ENCODE measurements at places on chromosomes 1 and 21.

DNA sequence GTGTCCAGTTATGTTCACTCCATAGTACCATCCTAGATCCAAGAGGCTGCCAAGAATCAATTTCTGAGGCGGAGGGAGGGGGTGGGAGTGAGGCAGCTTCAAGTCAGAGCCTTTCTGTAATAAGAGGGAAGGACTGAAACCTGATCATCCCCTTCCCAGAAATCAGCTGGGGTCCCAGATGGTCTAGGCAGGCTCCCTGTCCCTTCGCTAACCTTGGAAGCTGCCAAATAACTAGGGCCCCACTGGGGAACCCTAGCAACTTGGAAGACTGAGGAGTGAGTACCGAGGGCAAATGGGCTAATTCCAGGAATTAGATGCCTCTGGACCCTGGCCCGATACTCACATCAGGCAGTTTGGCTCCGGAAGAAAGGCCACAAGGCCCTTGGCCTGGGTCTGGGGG is 113.3 kb downstream of the NAV1 start:
- no peak for DNase-seq

GRCh38 chr1:58465825-58466629 is 80.5 kb downstream of the OMA1 start:
- DNase-seq = no peak

GRCh38 chr1:65791396-65791795 is 1.3 kb upstream of the PDE4B start:
- no peak for DNase-seq

DNA sequence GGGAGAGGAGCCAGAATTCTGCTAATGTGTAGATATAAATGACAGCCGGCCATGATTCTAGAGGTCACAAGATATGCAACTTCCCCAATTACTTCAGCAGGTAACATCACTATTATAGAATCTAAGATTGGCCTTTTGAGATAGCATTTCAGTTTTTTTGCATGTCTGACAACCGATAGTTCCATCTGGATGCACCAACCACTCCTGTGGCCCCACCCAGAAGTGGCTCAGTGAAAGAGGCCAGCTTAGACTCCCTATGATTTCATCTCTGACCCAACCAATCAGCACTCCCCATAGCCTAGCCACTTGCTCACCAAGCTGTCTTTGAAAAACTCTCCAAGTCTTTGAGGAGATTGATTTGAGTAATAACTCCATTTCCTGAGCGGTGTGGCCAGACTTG is 30.3 kb upstream of the NUF2 start:
- no peak for DNase-seq

DNA sequence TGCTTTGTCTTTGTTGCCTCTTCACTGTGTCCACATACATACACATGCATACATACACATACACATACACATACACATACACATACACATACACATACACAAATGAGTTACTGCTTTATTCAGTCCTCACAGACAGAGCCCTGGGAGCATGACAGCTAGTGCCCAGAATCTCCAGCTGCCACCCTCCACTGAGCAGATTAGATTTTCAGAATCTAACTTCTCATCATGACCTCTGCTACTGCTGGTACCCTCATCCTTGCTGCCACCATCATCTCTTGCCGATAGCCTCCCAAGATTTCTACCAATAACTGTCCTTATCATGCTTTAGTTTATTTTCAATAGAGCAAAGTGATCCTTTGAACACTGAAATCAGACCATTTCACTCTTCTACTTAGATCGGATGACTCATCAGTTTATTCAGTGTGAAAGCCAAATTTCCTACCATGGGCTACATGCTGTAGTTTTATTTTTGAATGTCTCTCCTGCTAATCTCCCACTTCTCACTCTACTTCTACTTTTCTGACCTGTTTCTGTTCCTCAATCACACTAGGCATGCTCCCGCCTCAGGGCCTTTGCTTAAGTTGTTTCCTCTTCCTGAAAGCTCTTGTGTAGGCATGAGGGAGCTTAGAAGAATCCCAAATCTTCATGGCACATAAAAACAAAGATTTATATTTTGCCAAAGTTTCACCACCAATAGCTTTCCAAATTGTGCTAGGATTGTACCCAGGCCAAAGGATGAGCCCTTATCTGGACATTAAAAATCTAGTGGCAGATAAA is 43.0 kb downstream of the ATP6V1G3 start:
- DNase-seq = no peak

DNA sequence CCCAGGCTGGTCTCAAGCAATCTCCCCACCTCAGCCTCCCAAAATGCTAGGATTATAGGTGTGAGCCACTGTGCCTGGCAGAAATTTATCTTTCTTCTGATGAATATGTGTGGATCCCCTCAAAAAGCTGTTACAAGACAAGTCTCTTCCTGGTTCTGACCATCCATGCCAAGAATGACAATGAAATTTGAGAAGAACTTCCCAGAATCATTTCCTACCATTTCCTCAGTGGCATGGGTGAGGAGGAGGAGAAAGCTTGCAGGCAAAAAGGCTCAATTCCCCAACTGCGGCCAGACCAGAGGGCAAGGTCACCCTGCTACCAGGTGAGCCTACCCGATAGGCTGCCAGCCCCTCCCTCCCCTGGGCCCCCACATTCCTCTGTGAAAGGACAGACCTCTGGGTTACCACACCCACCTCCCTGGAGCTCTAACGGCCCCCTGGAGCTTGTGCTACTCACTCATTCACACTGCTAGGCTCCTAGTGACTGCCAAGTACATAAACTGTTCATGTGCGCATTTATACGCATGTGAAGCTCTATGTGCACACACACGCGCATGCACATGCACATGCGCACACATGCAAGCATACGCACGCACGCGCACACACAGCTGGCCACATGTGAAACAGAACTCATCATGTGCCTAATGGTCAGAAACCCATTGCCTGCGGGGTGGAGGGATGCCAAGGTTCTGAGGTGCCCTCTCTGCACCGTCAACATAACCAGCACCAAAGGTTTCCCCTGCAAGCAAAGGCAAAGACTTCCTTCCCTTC is 17.0 kb downstream of the MRAP start:
- no peak for DNase-seq

GRCh38 chr1:197782722-197783360 is 7.6 kb upstream of the DENND1B start:
- DNase-seq = no peak

GRCh38 chr1:236400061-236400603 is 6.0 kb downstream of the EDARADD start:
- DNase-seq = peak; percentile 28

DNA sequence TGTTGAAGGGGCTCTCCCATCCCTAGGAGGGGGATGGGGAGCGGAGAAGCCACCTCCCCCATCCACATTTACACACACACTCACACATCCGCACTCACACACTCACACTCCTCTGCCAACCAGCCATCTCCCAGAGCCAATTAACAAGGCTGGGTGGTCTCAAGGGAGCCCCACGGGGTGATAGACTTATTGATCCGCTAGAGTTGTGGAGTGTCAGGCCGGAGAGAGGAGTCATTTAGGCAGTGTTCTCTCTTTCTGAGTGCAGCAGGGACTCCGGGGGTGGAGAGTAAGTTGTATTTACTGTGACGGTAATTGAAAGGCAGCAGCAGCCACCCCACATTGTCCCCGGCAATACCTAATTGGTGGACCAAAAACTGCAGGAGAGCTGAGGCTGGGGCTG is 61.6 kb downstream of the KLHDC7A start:
- no peak for DNase-seq

GRCh38 chr1:47023268-47024140 is at the start of gene CYP4X1:
TSS of gene CYP4X1 (plus strand) at chr1:47023669. CDS start at chr1:47023818, 149 bp downstream.
- peak; percentile 70 for DNase-seq

DNA sequence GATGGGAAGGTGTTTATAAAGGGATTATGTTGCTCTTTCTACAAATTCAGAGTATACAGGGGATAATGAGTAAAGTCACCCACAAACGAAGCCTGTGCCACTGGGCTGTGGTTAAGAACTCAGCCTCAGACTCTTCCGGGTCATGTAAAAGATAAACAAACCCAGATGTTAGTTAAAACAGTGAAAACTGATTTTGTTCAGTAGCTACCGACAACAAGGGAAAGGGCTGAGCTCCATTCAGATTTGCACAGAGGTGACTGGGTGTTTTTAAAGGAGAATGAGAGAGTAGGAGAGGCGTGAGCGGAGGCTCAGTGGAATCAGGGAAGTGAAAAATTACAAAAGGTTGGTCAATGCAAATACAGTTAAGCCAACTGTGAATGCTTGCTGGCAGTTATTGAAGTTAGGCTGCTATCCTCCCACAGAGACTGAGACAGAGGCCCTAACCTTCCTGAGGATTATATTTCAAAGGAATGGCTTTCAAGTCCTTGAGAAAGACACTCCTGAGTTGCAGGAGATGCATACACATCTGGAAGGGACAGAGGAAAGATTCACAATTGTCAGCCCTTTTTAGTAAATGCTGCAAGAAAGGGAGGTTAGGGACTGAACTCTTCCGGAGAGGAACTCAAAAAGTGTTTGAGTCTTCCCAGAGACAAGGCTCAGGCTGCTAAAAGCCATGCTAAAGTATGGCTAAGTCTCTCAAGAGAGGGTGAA is 29.9 kb upstream of the SAMD13 start:
- DNase-seq = peak; percentile 54

Data from right kidney (tissue), 9 donors.